KBM-7 (cell line): ENCODE measurements at places on chromosomes 4 and X.

- DNase-seq: no peak
Observed at GRCh38 chr4:16626945-16627344, 271.5 kb downstream of the LDB2 start.

DNA sequence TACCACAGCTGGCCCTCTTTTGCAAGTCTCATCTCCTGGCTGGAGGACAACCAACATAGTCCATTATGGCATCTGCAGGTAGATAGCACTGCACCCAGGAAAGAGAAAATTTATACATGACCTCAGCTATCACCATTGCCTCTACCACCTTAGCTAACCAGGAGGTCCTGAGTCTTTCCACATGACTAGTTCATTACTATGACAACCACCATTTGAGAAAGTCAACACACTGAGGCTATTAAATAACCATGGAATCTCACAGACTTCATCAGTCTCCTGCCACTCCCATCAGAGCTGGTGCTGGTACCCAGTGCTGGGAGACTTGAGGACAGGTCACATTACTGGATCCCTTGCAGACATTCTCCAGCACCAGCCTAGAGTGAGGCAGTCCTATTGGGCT lies 285.9 kb downstream of the GBA3 start:
- no peak for DNase-seq

DNA sequence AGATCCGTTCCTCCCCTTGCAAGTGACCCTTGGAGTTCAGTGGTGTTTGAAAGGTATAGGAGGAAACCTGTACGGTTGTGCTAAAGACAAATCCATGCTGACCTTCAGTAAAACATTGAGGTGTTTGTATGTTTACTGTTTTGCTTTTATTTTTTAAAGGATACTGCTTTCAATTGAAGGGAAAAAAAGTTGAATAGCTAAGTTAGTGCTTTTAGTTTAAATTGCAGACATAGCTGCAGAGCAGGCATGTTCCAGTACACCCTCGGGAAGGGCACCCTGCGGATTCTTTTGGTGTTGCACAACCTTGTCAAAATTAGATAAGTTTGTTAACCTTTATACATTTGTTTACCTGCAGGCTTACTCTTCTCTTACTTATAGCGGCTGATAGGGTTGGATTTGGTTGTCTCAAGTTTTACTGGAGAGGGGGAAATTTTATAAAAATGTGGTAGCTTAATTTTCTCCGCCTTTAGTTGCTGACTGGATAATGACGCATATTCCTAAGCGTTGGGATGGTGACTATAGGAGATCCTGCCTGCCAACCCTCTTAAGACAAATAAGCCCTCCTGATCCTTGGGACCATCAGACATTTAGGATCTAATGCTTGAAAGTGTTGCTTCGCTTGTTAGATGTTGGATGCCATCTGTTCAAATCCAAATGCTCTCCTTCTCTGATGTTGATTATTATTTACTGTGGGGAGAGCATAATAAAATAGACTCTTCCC lies 2.0 kb downstream of the RAPGEF2 start:
- DNase-seq: peak; percentile 72

DNA sequence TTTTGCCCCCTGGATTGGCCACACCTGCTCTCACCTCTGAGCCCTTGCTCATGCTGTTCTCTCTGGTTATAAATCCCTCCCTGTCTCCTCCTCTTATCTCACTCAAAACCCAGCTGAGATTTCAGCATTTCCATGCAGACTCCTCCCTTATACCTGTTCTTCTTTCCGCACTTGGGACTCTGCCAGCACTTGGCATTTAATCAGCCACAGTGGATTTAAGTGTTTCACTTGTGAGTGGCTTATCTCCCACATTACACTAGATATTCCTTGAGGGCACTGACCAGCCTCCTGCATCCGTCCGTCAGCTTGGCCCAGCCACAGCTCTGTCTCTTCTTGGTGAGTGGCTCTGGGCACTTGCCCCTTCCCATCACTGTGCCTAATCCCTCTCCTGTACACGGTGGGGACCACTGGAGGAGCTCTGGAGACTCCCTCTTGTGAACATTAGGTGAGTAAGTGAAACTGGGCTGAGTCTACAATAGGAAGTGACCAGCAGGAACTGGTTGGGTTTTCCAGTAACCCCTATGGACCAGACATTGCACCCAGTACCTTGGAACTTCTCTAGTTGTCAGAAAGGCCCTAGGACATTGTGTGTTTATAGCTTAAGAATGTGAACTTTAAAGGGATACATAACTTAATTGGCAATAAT lies 19.9 kb downstream of the FGFBP1 start:
- no peak for DNase-seq

GRCh38 chrX:36609616-36610585 lies 398.3 kb upstream of the FAM47C start:
- no peak for DNase-seq

DNA sequence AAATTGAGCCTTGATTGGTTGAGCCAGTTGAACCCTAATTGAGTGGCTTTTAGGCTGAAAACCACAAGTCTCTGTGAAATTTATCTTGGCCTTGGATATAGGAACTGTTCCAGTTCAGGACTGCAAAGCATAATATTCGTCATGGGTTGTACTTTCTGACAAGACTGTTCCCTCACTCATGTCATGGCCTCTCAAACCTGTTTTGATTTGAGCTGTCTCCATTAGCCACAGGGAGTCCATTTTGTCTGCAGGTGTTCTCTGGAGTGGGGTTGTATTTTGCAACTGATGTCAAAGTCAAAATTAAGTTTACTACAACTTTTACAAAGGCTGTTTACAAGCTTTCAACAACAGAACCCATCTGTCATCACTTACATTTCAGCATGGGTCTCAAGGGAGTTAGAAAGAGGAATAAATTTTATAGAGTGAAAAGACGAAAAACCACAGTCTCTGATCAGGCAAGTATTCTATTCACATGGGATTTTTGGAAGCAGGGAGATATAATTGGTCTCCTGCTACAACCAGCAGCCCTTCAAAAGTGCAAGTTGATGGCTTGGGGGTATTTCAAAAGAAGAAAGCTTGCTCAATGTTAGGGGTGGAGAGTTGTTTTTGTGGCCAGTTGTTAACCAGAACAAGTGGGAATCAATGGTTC lies 1716.3 kb downstream of the C4orf33 start:
- DNase-seq: no peak

- DNase-seq: peak; percentile 55
Observed at GRCh38 chr4:123232439-123232838, 164.2 kb upstream of the SPRY1 start.

DNA sequence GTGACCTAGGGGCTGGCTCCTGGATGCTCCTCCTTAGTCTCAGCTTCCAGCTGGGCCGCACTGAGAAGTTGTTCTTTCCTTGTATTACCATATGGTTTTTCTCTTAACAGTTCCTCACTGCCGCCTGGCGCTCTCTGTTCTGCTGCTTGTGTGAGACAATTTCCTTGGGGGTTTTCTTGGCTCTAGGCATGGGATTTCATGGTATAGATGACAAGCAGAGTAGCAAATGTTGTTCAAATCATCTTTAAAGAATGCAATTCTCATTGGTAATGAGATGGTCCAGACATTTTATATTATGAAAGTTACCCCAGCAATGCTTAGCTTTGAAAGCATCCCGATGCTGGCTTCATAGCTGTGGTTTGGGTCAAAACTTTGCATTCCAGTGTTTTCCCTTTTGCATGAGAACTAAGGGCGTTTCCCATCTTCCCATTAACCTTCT lies 37.6 kb downstream of the SEPTIN11 start:
- DNase-seq: no peak

- DNase-seq: no peak
Observed at GRCh38 chr4:121098266-121098665, 25.9 kb upstream of the NDNF start.

DNA sequence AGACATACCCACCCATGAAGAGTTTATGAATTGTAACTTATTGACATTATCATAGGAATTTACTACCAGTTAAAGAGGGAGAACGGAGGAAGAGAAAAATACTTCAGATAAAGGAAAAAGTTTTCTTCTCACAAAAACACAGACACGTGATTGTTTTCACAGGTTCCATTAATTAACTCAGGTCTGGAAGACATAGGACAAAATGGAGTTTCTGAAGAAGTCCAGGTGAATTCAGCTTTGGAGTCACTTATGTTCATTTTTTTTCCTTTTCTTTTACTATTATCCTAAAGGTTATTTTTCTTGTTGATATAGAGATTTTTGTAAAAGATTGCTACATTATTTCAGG lies 20.5 kb downstream of the NIPAL1 start:
- no peak for DNase-seq

DNA sequence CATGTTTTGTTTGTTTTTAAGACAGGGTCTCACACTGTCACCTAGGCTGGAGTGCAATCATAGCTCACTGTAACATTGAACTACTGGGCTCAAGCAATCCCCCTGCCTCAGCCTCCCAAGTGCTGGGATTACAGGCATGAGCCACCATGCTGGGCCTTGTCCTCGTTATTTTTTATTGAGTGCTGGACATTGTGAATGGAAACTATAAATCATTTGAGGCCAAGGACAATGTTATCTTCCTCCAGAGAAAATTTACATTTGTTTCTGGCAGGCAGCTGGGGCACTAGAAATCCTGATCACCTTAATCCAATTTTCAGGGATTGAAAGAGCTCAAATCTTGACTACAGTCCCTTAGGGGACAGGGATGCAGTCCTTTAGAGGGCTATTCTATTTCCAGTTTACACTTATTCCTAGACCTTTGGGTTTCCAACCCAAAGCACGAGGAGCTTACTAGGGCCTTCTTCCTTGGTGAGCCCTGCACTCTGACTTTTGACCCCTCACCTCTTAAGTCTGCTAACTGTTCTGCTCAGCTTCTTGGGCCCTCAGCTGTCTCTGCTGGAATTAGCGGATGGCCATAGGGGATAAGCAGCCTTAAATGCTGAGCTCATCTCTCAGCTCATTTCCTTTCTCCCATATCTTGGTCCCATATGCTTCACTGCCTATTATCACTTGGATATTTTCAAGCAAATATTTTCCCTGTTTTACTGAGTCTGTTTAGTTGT lies 23.0 kb upstream of the PDZD4 start:
- DNase-seq: no peak

- DNase-seq: no peak
Observed at GRCh38 chr4:72118017-72118416, 86.2 kb downstream of the NPFFR2 start.

DNA sequence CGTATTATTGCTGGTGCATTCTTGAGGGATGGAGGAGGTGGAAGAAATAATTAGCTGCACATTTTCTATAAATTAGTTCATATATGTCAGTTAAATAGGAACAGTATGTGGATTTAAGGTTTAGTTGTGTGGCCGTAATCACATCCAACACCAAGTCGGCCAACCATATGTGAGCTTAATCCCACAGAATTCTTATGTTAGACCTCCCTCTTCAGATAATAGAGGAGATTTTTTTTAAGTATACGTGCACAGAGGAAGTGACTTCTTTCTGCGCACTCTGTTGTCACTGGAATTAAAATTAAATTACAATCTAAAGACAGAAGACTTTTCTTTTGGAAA lies 2.1 kb downstream of the SEPTIN11 start:
- no peak for DNase-seq

- DNase-seq: no peak
Observed at GRCh38 chrX:156003486-156004185, 6.1 kb downstream of the IL9R start.

- no peak for DNase-seq
Observed at GRCh38 chr4:15888515-15888914, 50.0 kb downstream of the FGFBP1 start.

GRCh38 chr4:121252224-121252806 lies 88.2 kb upstream of the TNIP3 start:
- DNase-seq: peak; percentile 53

DNA sequence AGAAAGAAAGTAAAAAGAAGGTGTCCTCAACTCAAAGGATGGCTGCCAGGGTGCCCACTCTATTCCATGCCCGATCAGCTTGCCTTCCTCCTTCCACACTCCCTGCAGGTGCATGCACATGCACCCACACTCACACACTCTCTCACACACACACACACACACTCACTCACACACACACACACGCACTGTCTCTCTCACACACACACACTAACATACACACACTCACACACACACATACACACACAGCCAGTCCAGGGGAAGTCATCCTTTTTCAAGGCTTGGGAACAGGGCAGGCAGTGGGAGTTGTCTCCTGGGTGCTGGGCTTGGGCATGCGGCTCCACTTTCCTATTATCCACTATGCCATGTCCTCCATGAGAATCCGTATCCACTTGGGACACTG lies 50.4 kb downstream of the CRMP1 start:
- DNase-seq: no peak

- DNase-seq: no peak
Observed at GRCh38 chr4:9867751-9868425, 86.5 kb downstream of the DRD5 start.

DNA sequence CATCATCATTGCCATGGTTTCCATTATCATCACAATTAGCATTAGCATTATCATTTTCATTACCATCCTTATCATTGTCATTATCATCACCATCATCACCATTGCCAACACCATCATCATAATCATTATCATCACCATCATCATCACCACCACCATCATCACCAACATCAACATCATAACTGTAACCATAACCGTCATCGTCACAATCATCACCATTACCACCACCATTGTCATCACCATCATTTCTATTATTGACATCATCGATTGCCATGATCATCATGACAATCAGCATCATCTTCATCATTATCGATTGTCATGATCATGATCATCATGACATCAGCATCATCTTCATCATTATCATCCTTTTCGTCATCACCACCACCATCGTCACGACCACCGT lies 88.9 kb upstream of the MSX1 start:
- no peak for DNase-seq

DNA sequence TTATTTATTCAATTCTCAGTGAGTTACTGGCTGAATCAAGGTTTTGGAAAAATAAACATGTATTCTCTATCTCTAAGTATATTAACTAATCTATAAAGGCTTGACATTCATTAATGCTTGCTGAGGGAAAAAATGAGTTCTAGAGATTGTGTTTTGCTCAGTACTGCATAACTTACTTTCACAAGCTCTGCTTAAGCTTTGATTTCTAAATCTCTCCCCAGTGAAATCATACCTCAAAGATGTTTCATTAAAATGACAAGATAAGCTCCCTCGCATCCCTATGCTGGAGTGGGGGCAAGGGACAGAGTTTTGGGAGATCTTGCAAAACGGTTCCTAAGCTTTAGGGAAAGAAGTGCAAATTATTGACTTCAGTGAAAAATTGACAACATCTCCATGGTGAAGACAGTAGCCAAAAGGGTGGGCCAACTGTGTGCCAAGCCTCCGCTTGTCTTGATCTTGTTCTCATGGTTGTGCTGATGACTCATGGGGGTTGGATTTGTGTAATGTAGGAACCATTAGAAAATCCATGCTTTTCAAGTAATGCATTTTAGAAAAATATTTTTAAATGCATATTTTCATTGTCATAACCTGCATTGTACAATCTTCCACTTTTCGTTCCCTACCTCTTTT lies 521.4 kb downstream of the RPA4 start:
- DNase-seq: no peak

DNA sequence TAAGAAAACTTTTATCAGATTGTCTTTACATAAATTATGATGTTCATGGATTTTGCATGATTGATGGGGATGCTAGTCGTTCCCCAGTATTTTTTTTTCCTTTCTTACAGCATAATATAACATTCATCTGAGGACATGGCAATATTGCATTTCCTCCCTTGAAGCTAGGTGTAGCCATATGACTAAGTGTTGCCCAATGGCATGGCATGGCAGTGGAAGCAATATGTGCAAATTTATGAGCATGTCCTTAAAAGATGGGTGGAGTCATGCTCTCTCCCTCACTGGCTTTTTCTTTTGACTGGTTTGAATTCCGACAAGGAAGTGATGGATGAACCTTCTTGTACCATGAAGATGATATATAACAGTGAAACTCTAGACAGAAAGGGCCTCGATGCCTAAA lies 96.3 kb downstream of the BANK1 start:
- DNase-seq: no peak
